Choroid plexus epithelial cell (primary cell): ENCODE measurements at places on chromosomes 1 and 21.

- DNase-seq: no peak
These were observed 269.4 kb downstream of the AMY1C start for GRCh38 chr1:104018922-104019674.

GRCh38 chr21:32216293-32216692 lies 62.6 kb downstream of the MIS18A start:
- DNase-seq: no peak

DNA sequence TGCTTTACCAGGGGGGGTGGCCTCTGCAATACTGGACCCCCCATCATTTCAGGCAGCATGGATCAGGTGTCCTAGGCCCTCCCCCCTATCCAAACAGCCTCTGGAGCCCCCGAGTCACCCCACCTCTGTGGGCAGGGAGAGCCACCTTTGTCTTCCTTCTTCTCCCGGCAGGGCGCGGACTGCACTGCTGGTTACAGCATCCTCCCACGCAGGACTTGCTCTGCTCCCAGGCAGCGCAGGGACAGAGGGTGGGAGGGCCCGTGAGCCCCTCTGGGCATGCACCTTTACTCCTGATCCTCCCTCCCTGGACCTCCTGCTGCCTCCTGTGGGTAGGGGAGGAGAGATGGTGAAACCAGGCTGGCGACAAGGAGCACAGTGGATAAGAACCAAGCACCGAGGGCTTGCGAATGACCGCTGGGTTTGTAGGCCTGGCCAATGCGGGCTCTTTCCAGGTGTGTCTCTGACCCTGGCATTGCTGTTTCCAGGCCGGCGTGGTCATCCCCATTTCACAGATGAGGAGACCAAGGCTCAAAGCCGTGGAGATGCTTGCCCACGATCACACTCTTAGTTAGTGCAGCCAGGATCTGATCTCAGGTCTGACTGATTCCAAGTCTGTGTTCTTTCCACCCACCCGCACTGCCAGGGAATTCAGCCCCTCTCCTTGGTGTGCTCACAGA lies 73.6 kb upstream of the TARDBP start:
- no peak for DNase-seq

GRCh38 chr1:226657895-226658545 lies 81.1 kb downstream of the ITPKB start:
- no peak for DNase-seq

DNA sequence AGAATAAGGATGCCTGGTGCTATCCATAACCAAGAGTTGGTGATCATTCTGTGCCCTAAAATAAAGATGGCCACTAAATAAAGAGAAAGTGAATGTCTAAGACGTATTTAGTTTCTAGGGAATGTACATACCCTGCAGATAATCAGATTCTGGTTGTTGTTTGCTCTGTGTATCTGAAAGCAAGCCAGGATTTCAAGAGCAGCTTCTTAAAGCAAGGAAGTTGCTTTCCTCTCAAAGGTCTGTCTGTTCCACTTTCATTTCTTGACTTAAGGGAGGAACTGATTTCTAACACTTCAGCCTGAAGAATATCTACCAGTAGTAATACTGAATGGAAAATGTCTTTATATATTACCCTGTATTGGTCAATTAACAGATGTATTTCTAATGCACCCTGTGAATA lies 88.8 kb downstream of the KIF1B start:
- DNase-seq: peak; percentile 50

DNA sequence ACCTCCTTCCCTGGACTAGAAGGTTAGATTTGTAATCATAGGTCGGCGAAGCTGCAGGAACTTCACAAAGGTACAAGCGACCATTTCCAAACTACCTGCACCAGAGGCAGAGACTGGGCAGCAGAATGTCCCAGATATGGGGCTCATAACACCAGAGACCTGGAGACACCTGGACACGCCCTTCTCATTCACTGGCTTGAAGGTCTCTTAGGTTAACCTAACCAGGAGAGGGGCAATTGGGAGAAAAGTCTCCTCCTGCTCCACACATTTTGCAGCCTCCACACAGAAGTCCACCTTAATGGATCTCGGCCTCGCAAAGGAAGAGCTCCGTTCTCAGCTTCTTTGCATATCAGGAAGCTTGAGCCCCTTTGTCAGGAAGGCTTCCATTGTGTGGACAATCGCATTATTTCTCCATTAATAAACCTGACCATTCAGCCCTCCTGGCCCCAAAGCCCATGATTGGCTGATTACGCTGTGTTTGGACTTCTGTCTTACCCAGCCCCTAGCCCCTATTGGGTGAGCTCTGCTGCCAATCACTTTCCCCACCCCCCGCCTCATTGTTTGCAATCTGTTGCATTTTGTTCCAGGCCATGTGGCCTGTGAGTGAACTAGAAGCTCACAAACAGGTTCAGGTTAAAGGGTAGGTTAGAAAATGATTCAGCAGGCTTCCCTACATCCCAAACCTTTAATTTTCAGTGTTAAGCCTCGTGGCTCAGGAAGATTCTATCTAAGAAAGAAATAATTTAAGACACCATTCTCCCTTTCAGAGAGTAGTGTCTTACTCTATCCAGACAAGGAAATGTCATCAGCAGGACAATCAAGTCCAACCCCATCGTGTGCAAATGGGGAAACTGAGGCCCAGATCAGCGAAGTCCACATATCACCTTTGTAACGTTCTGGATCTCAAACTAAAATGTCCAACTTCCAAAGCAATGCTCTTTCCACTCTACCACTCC lies 2.8 kb downstream of the MYCL start:
- DNase-seq: peak; percentile 79

DNA sequence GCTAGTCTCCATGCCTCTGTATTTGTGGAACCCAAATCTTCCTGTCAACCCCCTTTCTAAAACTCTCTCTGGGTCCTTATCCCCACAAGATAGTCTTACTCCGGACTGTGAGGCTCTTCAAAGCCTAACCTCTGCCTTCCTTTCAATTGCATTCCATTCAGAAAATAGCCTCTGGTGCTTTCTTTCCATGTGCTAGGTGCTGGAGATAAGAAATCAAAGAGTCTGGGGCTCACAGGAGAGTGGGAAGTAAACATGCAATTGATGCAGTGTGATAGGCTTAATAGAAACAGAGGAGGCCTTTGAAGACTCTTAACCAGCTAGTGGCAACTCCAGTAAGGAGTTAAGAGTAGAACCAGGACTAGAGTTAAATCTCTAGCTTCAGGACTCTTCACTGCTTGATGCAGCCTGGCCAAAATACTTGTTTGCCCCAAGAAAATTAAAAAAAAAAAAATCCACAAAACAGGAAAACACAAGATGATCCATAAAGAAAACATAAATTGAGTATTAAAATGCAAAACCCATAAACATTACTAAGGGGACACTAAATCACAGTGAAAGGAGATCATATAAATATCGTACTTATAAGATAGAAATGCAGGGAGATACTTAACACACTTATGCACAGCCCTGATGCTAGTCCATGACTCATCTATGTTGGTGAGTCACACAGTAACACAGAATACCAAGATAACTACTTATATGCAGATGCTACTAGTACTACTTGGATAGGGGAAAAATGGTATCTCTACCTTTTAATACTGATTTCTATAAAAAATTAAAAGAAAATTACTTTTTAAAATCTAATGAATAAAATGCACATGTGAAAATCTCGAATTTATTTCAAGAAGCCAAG lies 341.5 kb downstream of the KCNH1 start:
- DNase-seq: peak; percentile 22

GRCh38 chr1:226804907-226805759 lies 65.3 kb upstream of the PSEN2 start:
- no peak for DNase-seq

DNA sequence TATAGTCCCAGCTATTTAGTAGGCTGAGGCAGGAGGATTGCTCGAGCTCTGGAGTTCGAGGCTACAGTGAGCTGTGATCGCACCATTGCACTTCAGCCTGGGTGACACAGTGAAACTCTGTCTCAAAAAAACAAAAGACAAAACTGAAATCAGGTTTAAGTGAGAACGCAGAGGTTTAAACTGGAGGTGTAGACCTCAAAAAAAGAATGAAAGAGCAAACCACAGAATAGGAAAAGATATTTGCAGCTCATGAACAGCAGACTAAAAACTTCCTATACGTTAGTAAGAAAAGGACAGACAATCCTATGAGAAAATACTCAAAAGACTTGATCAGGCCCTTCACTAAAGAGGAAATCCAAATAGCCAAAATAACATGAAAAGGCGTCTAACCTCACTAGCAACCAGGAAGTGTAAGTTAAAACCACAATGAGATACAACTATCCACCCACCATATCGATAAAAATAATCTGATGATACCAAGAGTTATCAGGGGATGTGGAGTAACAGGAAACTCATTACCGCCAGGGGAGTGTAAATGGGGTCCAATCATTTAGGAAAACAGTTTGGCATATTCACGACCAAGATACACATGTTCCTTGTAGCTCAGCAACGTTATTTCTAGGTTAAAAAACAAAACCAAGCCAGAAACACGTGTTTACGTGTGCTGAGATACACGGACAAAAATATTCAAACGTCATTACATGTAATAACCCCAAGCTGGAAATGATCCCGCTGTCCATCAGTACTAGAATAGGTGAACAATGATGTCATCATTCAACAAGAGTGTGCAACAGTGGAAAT lies 9.8 kb downstream of the TNFRSF9 start:
- DNase-seq: no peak

DNA sequence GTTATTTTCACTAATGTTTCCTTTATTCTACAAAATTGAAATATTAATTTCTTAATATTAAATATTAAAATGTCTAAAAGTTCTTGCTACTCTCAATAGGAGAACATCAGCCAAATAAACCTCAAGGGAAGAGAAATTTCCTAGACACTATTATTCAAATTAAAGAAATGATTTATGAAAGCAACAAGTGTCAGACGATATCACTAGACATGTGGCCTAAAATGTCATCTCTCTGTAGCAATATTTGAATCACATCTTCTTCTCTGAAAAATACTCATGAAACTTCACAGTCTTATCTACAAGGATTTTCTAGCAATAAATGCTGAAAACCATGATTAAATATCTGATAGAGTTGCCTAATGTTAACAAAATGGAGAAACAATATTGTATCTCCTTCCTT lies 2.5 kb upstream of the SERBP1 start:
- DNase-seq: no peak

GRCh38 chr1:180525715-180526039 lies 23.3 kb upstream of the ACBD6 start:
- DNase-seq: no peak

DNA sequence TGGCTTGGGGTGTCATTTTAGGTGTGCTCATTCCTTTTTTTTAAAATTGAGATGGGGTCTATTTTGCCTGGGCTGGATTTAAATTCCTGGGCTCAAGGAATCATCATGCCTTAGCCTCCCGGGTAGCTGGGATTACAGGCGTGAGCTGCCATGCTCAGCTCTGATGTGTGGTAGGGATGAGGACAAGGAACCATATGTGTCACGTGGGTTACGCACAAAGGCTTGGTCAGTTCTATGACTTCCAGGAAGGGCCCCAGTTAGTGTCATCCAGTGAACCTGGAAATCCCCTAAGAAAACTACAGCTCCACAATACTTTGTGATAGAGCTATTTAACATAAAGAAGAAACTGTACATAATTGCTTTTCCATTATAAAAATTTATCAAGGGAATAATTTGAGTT lies 6.7 kb upstream of the METTL25B start:
- DNase-seq: no peak

GRCh38 chr1:66758241-66758755 lies 6.0 kb downstream of the DYNLT5 start:
- peak; percentile 43 for DNase-seq

DNA sequence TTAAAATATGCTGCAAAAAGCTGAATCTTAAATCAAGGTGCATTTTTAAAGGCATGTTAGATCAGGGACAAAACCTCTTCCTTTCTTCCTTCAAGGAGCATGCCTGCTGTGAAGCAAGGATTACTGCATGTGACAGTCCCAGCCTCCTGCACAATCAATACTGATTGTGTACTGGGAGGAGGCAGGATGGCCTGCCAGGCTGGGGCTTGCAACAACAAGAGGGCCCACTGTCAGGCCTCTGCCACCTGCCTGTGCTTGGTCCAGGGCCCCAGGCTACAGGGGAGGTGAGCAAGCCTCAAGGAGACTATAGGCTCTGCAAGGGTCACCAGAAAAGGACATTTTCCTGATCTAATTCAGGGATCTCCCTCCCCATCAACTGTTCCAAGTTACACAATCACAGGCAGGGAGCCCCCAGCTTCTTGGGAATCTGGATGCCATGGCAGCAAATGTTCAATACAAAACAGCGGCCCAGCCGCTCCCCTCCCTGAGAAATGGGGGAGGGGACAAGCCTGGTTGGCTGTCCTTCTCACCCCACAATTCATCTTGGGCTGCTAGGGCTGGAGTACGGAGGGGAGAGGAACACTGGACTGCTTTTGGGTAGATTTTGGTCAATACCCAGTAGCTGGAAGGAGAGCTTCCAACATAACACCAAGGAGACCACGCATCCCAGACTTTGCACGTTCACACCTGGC lies 76.7 kb downstream of the SSBP3 start:
- no peak for DNase-seq

DNA sequence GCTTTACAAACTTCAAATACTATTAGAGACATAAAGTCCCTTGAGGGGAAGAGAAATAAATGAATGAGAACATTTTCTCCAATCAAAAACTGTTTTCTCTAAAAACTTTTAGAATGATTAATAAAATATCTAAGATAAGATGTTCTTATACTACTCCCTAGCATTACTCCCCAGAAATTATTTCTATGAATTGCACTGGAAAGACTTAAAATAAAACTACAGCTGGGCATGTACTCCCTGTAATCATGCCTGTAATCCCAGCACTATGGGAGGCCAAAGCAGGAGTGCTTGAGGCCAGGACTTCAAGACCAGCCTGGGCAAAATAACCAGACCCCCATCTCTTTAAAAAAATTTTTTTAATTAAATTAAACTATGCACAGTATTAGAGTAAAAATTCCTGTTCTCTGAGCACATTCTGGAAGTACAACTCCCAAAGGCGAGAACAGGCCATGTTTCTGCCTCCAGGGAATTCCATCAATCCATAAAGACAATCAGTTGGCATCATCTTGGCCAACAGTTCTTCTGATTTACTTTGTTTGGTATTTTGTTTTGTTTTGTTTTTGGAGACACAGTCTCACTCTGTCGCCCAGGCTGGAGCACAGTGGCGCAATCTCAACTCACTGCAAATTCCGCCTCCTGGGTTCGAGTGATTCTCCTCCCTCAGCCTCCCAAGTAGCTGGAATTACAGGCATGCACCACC lies 77.9 kb downstream of the TGFBR3 start:
- no peak for DNase-seq

DNA sequence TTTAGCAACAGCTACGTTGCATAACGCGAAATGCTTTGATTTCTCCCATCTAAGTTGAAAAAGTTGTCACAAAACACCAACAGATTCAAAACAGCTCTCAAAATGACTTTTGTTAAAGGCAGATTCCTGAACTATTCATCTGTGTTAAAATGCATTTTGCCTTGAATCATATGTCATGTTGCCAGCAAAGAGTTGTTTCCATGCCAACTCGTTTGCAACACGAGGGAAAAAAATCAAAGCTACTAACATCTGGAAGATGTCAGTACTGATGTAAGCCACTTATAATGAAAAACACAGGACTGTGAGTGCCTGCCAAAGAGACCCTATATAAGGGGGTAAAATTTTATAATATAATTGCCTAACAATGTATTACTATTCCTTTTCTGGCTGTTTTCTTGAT lies 182.7 kb upstream of the PTBP2 start:
- DNase-seq: peak; percentile 96

- peak; percentile 57 for DNase-seq
These were observed 5.1 kb downstream of the HLX start for GRCh38 chr1:220884109-220884980.
